ENCODE measurements at places on chromosomes 2 and 18. TPM values are rescaled to one million over a fixed set of nuclear protein-coding genes. Genes with fewer than 3 reads are reported as not detected.

The INHBB gene
- 0.09 TPM for total RNA-seq

The LIMS3 gene
- 0.66 TPM for total RNA-seq

The OXER1 gene
- total RNA-seq = 0.68 TPM

The TCF23 gene
- not detected for total RNA-seq

The AAK1 gene
- total RNA-seq = 111 TPM

The LIMS1 gene
- 65.4 TPM for total RNA-seq

The CTAGE1 gene
- not detected for total RNA-seq
